ENCODE measurements at places on chromosomes 12 and 14. TPM values are rescaled to one million over a fixed set of nuclear protein-coding genes. Genes with fewer than 3 reads are reported as not detected.

- no peaks in the 10 kb centered on the region for H3K36me3 ChIP-seq
- no peak overlapping the region for H3K4me3 ChIP-seq
- no peak overlapping the region for H3K27ac ChIP-seq
- H3K27me3 ChIP-seq, result no peaks in the 10 kb centered on the region
- DNase-seq, result no peak
- peaks cover 6% of the 10 kb centered on the region for H3K4me1 ChIP-seq
Measured at GRCh38 chr12:12439636-12440035, 82.8 kb downstream of the BORCS5 start.

GRCh38 chr14:90659156-90659555 lies 157.1 kb downstream of the TTC7B start:
- no peak for DNase-seq
- peaks cover 4% of the 10 kb centered on the region for H3K36me3 ChIP-seq
- H3K27ac ChIP-seq, result no peak overlapping the region

DNA sequence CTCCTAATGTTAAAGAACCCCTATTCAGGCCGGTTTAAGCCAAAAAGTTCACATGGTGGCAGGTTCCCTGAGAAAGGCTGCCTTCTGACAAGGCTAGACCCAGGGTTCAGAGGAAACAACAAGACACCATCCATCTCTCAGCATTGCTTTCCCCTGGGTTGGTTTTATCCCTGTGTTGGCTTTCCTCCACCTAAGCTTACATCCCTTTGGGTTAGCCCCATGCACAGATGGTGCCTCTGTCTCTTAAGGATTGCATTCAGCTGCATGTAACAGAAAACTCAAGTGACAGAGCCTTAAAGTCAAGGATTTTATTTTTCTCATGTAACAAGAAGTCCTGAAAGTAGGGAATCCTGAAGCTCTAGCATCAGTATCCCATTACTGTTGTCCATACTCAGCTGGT lies 42.8 kb upstream of the RIN3 start:
- no peaks in the 10 kb centered on the region for H3K27me3 ChIP-seq
- no peaks in the 10 kb centered on the region for H3K36me3 ChIP-seq
- no peak overlapping the region for H3K4me3 ChIP-seq
- no peak overlapping the region for H3K27ac ChIP-seq

LAG3 gene
- 1.3 TPM for total RNA-seq

SLC2A14 gene
- total RNA-seq, result not detected

TSHR gene
- 0.98 TPM for total RNA-seq

MMP17 gene
- total RNA-seq, result 3.2 TPM

TSPAN9 gene
- 81.6 TPM for total RNA-seq

DNA sequence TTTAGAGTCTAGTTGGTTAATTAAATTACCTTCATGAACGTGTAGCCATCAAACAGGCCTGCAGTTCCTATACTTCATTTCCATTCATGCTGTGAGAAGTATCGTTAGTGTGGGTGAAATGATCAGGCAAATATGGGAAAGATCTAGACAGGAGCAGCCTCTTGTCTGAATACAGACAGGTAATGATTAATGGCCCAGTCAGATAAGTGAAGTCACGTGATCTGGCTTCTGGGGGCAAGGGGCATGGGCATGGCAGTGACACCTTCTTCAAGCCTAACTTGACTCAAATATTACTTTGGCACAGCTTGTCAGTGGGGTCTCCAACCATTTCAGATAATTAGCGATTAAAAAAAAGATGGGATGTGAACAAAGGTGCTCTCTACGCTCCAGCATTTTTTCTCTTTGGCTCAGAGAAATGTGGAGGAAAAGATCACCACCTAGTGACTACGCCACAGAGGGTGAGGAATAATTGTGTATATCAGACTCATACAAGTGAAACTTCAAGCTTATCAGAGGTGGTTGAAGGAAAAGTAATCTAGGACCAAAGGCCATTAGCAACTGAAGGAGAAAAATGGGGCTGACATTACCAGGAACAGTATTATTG lies 17.8 kb downstream of the GUCY2C start:
- no peak for DNase-seq
- H3K27me3 ChIP-seq, result no peaks in the 10 kb centered on the region
- no peaks in the 10 kb centered on the region for H3K36me3 ChIP-seq

- H3K4me3 ChIP-seq, result no peak overlapping the region
- no peaks in the 10 kb centered on the region for H3K36me3 ChIP-seq
- DNase-seq, result peak; percentile 18
- no peaks in the 10 kb centered on the region for H3K4me1 ChIP-seq
Measured at GRCh38 chr12:109673884-109674283, 39.7 kb upstream of the FAM222A start.

- H3K27me3 ChIP-seq, result no peaks in the 10 kb centered on the region
- no peak for DNase-seq
- peaks cover 4% of the 10 kb centered on the region for H3K4me1 ChIP-seq
- H3K36me3 ChIP-seq, result no peaks in the 10 kb centered on the region
- H3K4me3 ChIP-seq, result no peak overlapping the region
Measured at GRCh38 chr12:124391340-124392261, 96.7 kb downstream of the RFLNA start.

CIPC gene
- total RNA-seq, result 23.5 TPM

STXBP6 gene
- 3.9 TPM for total RNA-seq

DNA sequence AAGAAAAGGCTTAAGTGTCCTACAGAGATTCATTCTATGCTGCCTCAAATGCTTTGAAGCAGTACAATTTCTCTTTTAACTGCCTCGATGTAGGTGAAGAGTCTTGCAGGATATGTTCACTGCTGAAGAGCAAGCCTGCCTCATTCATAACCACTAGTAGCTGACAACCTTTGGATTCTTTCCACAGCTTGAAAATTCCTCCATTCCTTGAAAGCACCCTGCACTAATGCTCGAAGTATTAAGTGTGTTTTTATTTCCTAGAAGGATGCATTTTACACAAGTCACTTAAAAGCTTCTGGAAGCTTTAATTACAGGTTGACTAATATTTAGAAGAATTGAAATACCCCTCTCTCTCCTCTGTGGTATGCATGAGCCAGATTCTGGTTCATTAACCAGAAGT lies 429.4 kb downstream of the DIO2 start:
- no peak overlapping the region for H3K4me3 ChIP-seq
- H3K27me3 ChIP-seq, result no peaks in the 10 kb centered on the region
- H3K4me1 ChIP-seq, result no peaks in the 10 kb centered on the region

ASCL1 gene
- total RNA-seq, result not detected

DNA sequence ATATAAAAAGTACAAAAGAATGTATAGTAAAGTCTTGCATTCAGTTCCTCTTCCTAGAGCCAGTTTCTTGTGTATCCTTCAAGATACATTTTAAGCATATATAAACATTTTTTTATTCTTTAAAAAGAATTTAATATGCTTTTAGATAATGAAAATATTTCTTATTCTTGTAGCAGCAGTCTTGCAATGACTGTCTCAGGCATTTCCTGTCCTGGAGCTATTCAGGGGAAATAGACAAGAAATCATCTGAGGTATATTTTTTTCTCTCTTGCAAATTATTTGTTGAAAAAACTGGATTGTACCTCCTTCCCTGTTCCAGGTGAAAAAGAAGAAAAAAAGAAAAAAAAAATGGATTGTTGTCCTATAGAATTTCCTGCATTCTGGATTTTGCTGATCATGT lies 17.0 kb upstream of the ERBB3 start:
- no peak for DNase-seq
- H3K36me3 ChIP-seq, result no peaks in the 10 kb centered on the region
- H3K27ac ChIP-seq, result no peak overlapping the region
- no peaks in the 10 kb centered on the region for H3K27me3 ChIP-seq

DNA sequence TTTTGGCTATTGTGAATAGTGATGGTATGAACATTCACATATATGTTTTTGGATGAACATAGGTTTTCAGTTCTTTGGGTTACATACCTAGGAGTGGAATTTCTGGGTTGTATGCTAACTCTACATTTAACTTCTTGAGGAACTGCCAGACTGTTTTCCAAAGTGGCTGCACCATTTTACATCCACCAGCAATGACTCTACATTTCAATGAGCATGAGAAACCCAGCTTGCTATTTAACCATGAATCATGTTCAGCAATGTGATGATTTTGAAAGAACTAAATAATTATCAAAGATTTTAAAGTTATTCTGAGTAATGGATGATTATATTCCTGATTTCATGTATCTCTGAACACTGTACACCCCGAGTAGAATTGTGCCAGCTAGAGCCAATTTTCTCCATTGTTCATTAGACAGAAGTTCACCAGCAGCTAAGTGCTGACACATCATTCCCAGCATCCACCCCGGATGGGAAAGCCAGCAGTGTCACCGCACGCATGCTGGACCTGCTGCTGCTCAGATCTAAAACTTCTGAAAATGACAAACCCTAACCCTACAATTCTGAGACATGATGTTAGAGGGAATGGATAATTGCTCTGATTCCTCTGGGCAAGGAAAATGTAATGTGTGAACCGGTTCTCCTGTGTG lies 13.3 kb upstream of the ANAPC5 start:
- no peaks in the 10 kb centered on the region for H3K4me1 ChIP-seq
- no peak overlapping the region for H3K27ac ChIP-seq
- H3K27me3 ChIP-seq, result no peaks in the 10 kb centered on the region
- DNase-seq, result no peak

DDN gene
- not detected for total RNA-seq

C1R gene
- total RNA-seq, result 514 TPM

DNA sequence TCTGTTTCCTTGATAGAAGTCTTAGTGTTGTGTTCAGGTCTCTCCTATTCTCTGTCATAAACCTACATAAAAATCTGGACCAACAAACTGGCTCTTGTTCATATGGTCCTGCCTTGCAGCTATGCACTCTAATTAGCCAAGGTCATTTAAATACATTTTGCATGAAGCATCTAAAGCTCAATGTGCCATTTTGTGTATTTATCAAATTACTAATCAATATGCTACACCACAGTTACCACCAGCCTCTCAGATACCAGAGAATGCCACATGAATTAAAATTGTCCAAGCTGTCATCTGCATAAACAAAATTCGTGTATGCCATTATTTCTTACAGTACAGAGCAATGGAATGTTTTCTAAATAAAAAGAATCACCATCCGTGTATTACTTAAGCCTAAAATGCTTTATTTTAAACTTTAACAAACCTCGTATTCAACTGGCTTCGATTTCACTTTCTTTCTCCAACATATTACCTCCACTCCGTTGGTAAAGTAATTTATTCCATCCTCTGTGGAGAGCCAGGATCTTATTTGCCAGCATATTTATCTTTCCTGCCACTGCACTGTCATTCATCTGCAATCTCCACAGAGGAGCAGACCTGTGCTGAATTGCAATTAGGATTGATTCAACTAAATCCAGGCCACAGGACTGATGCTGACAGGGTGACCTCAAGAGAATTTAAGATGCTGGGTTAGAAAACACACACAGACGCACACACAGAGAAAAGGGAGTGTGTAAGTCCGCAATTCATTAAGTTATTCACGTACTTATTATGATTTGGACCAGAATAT lies 284.1 kb upstream of the FOXG1 start:
- H3K27me3 ChIP-seq, result no peaks in the 10 kb centered on the region
- no peak overlapping the region for H3K4me3 ChIP-seq
- no peak for DNase-seq
- no peaks in the 10 kb centered on the region for H3K36me3 ChIP-seq
- no peaks in the 10 kb centered on the region for H3K4me1 ChIP-seq
- no peak overlapping the region for H3K27ac ChIP-seq

DNA sequence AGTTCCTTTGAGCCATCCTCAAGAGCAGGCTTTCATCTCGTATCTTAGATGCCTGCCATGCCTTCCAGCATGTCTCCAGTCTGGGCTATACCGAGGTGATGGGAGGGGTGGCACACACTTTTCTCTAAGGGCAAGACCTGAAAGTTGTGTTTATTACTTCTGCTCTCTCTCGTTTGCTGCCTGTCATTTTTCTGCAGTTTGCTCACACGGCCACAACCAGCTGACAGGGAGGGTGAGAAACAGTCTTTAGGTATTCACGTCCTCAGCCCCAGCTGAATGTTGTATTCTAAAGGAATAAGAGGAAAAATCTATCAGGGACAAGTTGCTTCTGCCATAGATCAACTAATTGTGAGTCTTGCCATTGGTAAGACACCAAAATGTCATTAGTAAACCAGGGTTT lies 88.0 kb downstream of the TMTC2 start:
- DNase-seq, result no peak
- no peaks in the 10 kb centered on the region for H3K4me1 ChIP-seq
- no peaks in the 10 kb centered on the region for H3K36me3 ChIP-seq
- no peak overlapping the region for H3K27ac ChIP-seq
- no peaks in the 10 kb centered on the region for H3K27me3 ChIP-seq
- no peak overlapping the region for H3K4me3 ChIP-seq

OAS3 gene
- total RNA-seq, result 15.6 TPM

DNA sequence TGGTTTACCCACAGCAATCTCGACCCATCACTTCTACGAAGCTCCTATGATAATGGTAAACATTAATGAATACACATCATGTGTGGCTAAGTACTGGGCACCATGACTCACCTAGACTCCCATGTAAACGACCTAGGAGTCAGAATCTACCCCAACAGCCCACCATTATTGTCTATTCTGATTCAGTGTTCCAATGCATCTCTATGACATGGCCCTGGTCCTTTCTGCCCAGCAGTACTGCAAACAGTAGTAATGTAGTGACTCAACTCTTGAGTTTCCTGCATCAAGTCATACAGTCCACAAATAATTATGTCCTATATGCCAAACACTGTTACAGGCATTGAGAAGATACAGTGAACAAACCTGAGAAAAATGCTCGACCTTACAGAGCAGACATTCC lies 14.6 kb downstream of the GTF2A1 start:
- no peaks in the 10 kb centered on the region for H3K4me1 ChIP-seq
- no peak overlapping the region for H3K4me3 ChIP-seq
- no peaks in the 10 kb centered on the region for H3K27me3 ChIP-seq
- peaks cover 13% of the 10 kb centered on the region for H3K36me3 ChIP-seq
- no peak overlapping the region for H3K27ac ChIP-seq

GRCh38 chr12:122849352-122850047 lies 14.2 kb downstream of the HIP1R start:
- H3K4me3 ChIP-seq, result no peak overlapping the region
- no peak overlapping the region for H3K27ac ChIP-seq
- no peak for DNase-seq
- H3K36me3 ChIP-seq, result peaks cover 4% of the 10 kb centered on the region
- no peaks in the 10 kb centered on the region for H3K27me3 ChIP-seq

DNA sequence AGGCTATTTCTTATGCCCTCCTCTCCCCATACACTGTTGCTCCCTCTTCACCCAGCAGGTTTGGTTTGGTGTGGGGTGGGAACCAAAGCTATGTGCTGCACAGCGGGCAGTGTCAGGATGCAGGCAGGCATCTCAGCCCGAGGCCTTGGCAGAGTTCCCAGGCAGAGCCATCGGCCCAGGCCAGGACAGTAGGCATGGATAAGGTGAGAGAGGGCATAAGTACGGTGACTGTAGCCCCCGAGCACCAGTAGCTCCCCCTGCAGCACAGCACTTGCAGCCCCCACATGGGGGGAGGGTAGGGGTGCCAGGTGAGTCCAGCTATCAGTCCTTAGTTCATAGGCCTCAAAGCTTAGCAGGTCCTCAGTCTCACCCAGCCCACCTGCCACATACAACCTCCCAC lies 7.2 kb downstream of the KLHL33 start:
- no peaks in the 10 kb centered on the region for H3K27me3 ChIP-seq
- H3K36me3 ChIP-seq, result no peaks in the 10 kb centered on the region
- H3K27ac ChIP-seq, result no peak overlapping the region

PAX9 gene
- 0.19 TPM for total RNA-seq

- no peaks in the 10 kb centered on the region for H3K4me1 ChIP-seq
- no peak overlapping the region for H3K4me3 ChIP-seq
- no peak for DNase-seq
Measured at GRCh38 chr12:94507455-94507854, 47.8 kb upstream of the CEP83 start.

POTEM gene
- not detected for total RNA-seq

Measured in kidney (tissue), 22 donors.